Activated T-helper 1 cell treated with anti-CD3 and anti-CD28 coated beads, Interleukin-12 subunit alpha, Interleukin-12 subunit beta, Interleukin-2, Interleukin-4 antibody, amounts not matched to agents 30 ng/mL and 10 ng/mL and 1 ng/mL, durations not matched to agents 14 hours and 24 hours and 36 hours (primary cell): ENCODE measurements at places on chromosomes 2 and 18.

- DNase-seq, result no peak
Measured at GRCh38 chr18:72411261-72411660, 132.9 kb downstream of the CBLN2 start.

GRCh38 chr2:195414537-195415100 lies 242.4 kb upstream of the SLC39A10 start:
- no peak for DNase-seq

GRCh38 chr2:502831-503230 lies 174.4 kb downstream of the TMEM18 start:
- DNase-seq, result no peak

DNA sequence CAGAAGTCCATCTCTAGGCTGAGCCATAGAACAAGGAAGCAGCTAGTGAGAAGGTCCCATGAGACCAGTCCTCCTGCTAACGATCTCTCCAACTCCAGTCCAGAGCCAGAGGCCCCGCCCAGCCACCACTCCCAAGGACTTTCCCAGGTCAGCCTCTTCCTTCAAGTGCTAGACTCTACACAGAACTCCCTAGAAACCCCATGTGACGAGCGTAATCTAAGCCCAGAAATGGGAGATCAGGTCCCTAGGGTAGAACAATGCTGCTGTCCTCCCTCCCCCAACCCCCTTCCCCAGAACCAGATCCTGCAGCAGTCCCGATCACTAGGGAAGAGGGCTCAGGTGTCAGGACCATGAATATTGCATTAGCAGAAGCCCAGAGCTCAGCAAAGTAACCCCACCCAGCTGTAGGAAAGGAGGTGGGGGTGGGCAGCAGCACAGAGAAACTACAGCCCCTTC lies 6.9 kb downstream of the DCTN1 start:
- DNase-seq, result no peak

- DNase-seq, result no peak
Measured at GRCh38 chr2:175984846-175985245, 17.2 kb downstream of the LNPK start.

- peak; percentile 32 for DNase-seq
Measured at GRCh38 chr2:27264753-27265535, 2.1 kb upstream of the SLC30A3 start.

GRCh38 chr2:12282780-12283695 lies 433.7 kb upstream of the TRIB2 start:
- no peak for DNase-seq

DNA sequence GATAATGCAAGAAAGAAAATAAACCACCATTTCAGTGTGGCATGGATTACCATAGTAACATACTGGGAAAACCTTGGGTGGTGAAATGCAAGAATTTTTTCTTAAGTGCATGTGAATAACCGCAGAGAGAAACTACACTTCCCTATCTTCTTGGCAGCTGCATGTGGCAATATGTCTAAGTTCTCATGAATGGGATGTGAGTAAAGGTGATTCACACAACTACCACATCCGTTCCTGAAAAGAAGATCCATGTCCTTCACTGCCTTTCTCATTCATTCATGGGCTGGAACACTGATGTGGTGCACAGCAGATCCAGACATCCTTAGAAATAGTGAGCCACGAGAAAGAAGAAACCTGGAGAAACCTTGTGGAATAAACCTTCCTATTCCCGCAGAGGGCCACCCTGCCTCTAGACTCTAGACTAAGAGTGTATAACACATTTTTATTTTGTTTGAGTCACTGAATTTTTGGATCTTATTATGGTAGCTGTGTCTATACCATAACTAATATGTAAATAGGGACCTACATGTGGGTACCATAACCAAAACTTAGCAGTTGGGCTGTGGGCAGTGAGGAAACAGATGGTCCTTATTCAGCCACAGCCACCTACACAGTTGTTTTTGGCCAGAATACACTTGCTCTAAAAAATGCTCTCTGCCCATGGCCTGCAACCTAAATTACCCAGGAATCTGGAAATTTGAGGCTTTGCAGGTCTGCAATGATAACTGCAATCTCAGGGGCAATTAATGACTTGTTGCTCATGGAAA lies 573.3 kb downstream of the LRP1B start:
- DNase-seq, result no peak

DNA sequence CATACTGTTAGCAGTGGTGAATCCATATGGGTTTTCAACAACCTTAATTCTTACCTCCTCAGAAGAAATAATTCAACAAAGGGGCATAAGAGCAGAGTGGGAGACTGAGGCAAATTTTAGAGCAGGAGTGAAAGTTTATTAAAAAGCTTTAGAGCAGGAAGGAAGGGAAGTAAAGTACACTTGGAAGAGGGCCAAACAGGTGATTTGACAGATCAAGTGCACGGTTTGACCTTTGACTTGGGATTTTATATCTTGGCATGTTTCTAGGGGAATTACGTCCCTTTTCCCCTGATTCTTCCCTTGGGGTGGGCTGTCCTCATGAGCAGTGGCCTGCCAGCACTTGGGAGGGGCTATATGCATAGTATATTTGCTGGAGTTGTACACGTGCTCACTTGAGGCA lies 280.5 kb downstream of the MBD5 start:
- no peak for DNase-seq

DNA sequence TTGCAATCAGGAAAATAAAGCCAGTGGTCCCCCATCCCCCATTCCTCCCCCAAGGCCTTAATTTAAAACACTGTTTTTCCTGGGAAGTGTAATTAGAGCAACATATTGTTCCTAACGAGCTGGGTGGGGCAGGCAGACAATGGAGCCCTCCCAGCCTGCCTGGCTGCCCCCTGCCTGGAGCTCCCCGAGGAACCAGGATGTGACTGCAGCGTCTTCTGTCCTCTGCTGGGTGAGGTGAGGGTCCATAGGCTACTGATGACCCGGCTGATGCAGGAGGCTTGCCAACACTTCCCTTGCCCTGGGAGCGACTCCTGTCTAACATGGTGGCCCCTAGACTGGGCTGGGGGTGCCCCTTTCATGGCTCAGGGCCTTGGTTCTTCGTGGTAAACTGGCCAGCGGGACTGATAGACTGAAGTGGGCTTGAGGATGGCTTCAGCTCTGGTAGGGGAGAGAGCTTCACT lies 152.4 kb downstream of the DYSF start:
- DNase-seq, result no peak

DNA sequence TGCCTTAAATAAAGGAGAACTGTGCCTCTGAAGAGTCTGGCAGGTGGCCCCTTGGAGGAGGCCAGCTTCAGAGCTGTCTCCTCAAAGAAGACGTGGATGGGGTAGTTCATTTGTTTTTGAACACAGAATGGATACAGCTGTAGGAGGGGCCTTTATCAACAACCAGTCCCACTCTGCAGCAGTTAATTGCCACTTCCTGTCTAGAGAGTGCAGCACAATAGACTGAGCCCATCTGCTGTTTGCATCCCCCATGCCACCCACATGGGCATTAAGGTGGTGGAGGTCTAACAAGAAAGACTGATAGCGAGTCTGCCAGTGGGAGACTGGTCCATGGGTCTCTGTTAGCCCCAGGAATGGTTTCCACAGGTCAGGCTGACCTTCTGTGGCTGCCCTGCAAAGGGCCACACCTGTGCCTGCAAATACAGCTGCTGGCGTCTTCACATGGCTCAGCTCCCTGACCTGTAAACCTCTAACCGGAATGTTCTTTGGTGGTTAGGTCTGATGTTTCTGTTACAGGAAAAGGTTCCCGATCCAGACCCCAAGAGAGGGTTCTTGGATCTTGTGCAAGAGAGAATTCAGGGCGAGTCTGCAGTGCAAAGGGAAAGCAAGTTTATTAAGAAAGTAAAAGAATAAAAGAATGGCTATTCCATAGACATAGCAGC lies 153.3 kb upstream of the ITGA6 start:
- DNase-seq, result no peak

DNA sequence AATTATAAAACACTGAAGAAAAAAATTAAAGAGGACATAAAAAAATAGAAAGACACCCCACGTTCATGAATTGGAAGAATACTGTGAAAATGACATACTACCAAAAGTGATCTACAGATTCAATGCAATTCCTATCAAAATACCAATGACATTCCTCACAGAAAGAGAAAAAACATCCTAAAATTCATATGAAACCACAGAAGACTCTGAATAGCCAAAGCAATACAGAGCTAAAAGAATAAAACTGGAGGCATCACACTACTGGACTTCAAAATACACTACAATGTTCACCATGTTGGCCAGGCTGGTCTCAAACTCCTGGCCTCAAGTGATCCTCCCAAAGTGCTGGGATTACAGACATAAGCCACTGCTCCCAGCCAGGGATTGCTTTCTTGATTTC lies 56.3 kb downstream of the TLK1 start:
- no peak for DNase-seq

DNA sequence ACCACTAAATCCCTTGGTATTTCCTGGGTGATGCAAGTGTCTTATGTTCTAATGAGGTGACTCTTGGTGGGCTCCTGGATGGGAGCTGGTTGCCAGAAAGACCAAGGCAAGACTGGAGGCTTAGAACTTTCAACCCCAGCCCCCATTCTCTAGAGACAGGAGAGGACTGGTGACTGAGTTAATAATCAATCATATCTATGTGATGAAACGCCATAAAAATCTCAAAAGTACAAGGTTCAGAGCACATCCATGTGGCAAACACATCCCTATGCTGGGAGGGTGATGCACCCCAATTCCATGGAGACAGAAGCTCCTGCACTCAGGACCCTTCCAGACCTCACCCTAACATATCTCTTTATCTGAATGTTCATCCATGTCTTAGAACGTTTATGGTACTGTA lies 139.5 kb upstream of the LINC00305 start:
- no peak for DNase-seq

DNA sequence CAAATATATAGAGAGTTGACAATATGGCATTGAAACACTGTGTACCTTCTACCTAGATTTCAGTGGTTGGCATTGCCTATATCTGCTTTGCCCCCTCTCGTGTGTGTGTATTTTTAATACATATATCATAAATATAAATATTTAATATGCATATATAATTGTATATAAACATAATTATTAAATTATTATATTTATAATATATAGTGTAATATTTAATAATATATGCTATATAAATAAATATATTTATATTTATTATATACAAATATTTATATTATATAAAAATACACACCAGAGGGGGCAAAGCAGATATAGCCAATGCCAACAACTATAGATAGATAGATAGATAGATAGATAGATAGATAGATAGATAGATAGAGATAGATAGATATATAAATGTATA lies 124.1 kb downstream of the KIAA1328 start:
- DNase-seq, result no peak

DNA sequence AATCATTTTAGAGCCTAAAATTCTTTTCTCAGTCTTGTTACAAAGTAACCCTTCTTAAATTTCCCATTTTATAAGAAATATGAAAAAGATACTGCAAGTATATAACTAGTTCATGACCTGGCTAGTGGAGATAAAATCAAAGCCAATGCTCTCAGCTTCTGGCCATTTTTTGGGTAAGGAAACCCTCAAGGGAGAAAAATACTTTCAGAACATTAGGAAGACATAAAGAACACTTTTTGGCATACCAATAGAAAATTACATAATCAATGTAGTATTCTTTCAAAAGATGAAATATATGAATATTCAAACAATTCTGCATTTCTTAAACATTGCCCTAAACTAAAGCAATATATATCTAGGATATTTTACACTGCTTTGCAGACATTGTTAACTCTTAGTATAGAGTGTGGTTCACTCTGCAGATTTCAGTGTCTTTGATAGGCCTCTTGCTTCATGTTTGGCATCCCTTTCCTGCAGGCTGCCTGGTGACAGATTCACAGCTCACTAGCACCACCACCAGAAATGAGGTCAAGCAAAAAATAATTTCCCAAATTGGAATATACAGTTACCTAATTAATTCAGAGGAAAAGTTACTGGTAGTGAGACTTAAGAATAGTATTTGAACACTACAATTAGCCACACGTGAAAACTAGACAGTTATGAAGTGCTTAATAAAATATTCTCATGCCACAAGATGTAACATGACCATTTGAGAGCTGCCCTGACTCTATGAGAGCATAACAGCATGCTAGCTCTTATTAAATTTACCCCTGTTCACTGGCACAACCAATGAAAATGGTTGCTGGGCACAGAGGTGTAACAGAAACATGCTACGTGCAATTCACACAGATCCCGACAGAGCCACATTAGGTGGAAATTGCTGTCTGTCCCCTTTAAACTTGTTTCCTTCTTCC lies 36.0 kb downstream of the PAIP2B start:
- no peak for DNase-seq

DNA sequence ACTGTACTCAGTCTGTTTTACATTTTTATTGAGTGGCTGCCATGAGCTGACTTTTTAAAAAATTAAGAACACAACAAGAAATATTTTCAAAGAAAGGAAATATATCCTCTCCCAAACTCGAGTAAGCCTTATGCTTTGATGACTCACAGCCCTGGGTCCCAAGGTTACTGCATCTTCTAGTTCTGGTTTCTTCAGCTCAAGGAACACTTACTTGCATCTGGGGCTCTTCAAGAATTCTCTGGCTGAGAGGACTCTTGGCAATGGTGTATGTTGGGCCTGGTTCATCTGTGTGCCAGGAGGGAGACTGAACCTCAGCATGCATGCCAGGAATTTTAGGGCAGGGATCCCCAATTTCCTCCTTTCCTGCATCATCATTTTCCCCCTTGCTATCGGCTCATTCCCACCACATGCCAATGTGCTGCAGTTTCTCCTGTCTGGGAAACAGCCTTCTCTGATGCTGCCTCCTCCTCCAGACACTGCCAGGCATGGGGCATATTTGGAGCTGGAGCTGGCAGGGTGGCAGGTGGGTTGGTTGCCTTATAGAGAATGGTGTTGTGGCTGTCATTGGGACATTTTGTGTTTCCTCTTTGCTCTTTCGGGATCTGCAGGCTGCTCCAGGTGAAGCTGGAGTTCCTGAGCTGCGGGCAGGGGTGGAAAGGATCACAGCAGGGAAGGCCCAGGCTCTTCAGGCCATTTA lies 192.2 kb upstream of the HS6ST1 start:
- DNase-seq, result no peak

GRCh38 chr2:206805887-206806607 lies 40.6 kb downstream of the FASTKD2 start:
- DNase-seq, result no peak

DNA sequence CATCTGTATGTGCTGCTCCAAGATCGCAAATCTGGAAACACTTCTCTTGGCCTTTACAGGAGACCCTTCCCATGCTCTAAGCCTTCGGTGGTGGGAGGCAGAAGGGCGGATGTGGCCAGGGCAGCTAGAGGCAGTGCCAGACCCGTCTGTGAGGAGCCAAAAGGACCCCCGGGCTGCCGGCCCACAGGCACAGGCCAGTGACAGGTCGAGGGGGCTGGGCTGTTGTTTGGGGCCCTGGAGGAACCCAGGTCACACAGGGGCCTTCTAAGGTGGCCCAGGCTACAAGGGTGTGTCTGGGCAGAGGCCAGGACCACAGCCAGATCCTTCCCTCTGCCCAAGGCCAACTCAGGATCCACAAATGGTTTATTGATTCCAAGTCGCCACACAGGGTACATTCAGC lies 49.4 kb downstream of the SLC66A2 start:
- no peak for DNase-seq

DNA sequence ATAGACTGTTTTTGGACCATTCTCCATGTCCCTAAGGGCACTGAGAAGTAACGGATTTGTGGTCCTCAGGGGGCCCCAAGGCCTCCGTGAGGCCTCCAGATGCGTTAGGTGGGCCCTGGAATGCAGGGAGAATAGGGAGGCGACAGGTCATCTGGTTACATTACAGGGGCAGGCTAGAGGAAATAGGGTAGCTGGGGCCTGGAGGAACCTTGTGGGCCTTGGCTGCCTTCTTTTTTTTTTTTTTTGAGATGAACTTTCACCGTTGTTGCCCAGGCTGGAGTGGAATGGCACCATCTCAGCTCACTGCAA lies 28.9 kb downstream of the ZFP36L2 start:
- DNase-seq, result no peak

- DNase-seq, result no peak
Measured at GRCh38 chr2:128775914-128776285, 457.2 kb upstream of the HS6ST1 start.

- DNase-seq, result no peak
Measured at GRCh38 chr2:66170744-66171330, 264.1 kb upstream of the MEIS1 start.
